CD8-positive, alpha-beta memory T cell (primary cell): ENCODE measurements at places on chromosomes 11 and 22.

DNA sequence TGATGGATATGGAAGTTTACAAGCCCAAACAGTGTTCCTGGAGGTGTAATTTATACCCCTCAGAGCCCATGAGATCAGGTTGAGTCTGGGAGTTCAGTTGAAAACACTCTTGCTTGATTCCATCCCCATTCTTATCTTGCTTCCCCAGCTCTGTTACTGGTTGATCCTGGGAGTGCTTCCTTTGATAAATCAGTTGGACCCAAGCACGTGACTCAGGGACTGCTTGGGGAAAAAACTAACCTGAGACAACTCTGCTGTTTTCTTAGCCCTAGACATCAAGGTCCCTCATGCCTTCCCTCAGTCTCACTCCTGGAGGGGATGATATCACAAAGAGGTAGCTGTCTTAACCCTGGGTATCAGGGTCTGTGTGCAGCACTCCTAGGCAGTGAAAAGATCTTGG is 35.0 kb upstream of the SLC1A2 start:
- H3K36me3 ChIP-seq: no peaks in the 10 kb centered on the region
- no peaks in the 10 kb centered on the region for H3K4me1 ChIP-seq
- no peak for DNase-seq
- H3K27me3 ChIP-seq: no peaks in the 10 kb centered on the region
- no peak overlapping the region for H3K4me3 ChIP-seq
- no peak overlapping the region for H3K27ac ChIP-seq

GRCh38 chr11:8359521-8359920 is 95.8 kb upstream of the LMO1 start:
- no peaks in the 10 kb centered on the region for H3K4me1 ChIP-seq
- no peak overlapping the region for H3K27ac ChIP-seq
- no peak for DNase-seq
- no peaks in the 10 kb centered on the region for H3K27me3 ChIP-seq

DNA sequence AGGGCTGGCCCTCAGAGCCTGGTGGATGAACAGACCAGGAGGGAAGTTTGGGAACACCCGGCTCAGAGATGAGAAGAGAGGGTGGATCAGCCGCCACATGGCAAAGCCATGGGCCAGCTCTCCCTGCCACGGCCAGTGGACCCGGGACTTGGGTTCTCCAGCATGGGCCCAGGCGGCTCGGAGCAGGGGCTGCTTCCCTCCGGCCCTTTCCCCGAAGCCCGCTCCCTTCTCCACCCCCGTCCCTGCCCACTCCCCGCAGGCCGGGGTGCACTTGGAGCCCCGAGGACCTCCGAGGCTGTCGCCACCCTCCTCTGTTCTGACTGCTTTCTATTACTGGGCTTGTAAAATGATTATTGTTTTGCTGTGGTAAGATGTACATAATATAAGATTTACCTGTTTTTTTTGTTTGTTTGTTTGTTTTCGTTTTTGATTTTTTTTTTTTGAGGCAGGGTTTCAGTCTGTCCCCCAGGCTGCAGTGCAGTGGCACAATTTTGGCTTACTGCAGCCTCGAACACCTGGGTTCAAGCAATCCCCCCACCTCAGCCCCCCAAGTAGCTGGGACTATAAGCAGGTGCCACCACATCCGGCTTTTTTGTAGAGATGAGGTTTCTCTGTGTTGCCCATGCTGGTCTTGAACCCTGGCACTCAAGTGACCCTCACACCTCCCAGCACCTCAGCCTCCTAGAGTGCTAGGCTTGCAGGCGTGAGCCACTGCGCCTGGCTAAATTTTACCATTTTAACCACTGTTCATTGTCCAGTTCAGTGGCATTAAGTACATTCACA is 11.3 kb upstream of the TH start:
- H3K4me3 ChIP-seq: no peak overlapping the region
- no peaks in the 10 kb centered on the region for H3K27me3 ChIP-seq
- DNase-seq: no peak
- H3K36me3 ChIP-seq: no peaks in the 10 kb centered on the region

- no peaks in the 10 kb centered on the region for H3K27me3 ChIP-seq
- H3K27ac ChIP-seq: no peak overlapping the region
- DNase-seq: peak; percentile 16
These were observed 1.7 kb upstream of the IGSF22 start for GRCh38 chr11:18727479-18728236.

DNA sequence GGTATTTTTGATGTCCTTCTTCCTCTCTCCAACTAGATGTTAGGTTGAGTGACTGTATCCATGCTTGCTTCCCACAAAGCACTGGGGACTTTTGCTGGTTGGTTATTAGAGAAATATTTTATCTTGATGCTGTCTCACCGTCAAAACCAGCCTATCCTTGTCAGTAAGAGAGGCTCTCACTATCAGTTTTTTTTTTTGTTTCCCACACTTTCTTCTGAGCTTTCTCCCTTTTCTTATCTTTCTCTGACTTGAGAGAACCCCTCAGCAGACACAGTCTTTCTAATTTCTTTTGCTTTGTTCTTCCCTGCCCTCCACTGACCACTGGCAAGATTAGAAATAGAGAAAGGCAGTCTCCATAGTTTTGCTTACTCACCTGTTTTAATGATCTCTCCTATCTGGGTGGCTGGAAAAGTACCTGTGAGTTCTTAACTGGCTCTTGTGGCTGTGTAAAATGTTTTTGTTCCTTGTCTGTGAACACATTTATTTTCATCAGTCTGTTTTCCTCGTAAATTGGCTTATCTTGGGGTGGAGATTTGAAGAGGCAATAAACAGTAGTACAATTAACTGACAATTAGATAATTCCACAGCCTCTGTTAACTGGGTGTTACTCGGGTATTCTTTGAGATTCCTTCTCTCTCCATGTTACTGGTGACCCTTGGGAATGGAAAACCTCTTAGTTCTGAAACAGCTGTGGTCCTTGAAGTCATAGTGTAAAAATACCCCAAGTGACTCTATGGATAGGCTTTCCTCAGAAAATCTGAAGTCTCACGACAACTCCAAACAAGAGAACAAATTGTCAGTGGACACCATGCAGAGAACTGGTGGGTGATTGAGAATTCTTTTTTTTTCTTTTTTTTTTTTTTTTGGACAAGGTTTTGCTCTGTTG is at the start of gene NXPE1:
Gene NXPE1, minus strand, starts transcription at position 457 of the 886 bp plus-strand sequence. CDS start 8,680 bp downstream, outside the sequence.
- DNase-seq: no peak
- no peaks in the 10 kb centered on the region for H3K27me3 ChIP-seq
- no peak within 1 kb of the TSS for H3K27ac ChIP-seq
- H3K4me3 ChIP-seq: no peak within 1 kb of the TSS
- no peaks in the 10 kb centered on the region for H3K36me3 ChIP-seq

DNA sequence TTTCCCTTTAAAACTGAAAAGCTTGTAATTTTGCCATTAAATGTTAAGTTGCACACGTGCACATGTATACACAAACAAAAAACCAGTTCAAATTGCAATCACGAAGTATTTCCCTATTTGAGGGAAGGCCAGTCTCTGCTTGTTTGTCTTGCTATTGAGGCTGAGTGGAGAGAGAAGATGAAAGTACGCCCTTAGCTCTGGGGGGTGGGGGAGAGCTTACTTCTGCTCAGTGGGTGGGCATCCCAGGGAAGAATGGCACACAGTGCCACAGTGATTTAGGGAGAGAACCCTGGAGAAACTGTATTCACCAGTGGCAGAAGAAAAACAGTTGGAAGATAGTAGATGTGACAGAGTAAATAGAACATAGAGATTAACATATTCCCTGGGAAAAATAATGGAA is 8.7 kb downstream of the YAP1 start:
- DNase-seq: no peak
- no peaks in the 10 kb centered on the region for H3K27me3 ChIP-seq
- H3K27ac ChIP-seq: no peak overlapping the region
- H3K4me3 ChIP-seq: no peak overlapping the region
- no peaks in the 10 kb centered on the region for H3K4me1 ChIP-seq
- no peaks in the 10 kb centered on the region for H3K36me3 ChIP-seq

- DNase-seq: no peak
- H3K4me1 ChIP-seq: peaks cover 14% of the 10 kb centered on the region
- H3K27ac ChIP-seq: peak overlapping the region; percentile 63
- no peaks in the 10 kb centered on the region for H3K27me3 ChIP-seq
- H3K4me3 ChIP-seq: no peak overlapping the region
These were observed 2.5 kb downstream of the USP2 start for GRCh38 chr11:119378851-119379465.

- H3K36me3 ChIP-seq: no peaks in the 10 kb centered on the region
- H3K4me1 ChIP-seq: no peaks in the 10 kb centered on the region
- DNase-seq: no peak
- H3K27ac ChIP-seq: no peak overlapping the region
- H3K4me3 ChIP-seq: no peak overlapping the region
These were observed 790.0 kb upstream of the KIRREL3 start for GRCh38 chr11:127790592-127790991.

GRCh38 chr11:64888729-64889511 is 10.5 kb upstream of the EHD1 start:
- no peak for DNase-seq
- no peak overlapping the region for H3K4me3 ChIP-seq
- H3K27ac ChIP-seq: peak overlapping the region; percentile 75
- no peaks in the 10 kb centered on the region for H3K36me3 ChIP-seq
- H3K4me1 ChIP-seq: peaks cover 29% of the 10 kb centered on the region
